ENCODE measurements at places on chromosomes 13 and 19.

GRCh38 chr19:41746593-41747227 lies 8.6 kb upstream of the CEACAM6 start:
- peak; percentile 61 for DNase-seq

DNA sequence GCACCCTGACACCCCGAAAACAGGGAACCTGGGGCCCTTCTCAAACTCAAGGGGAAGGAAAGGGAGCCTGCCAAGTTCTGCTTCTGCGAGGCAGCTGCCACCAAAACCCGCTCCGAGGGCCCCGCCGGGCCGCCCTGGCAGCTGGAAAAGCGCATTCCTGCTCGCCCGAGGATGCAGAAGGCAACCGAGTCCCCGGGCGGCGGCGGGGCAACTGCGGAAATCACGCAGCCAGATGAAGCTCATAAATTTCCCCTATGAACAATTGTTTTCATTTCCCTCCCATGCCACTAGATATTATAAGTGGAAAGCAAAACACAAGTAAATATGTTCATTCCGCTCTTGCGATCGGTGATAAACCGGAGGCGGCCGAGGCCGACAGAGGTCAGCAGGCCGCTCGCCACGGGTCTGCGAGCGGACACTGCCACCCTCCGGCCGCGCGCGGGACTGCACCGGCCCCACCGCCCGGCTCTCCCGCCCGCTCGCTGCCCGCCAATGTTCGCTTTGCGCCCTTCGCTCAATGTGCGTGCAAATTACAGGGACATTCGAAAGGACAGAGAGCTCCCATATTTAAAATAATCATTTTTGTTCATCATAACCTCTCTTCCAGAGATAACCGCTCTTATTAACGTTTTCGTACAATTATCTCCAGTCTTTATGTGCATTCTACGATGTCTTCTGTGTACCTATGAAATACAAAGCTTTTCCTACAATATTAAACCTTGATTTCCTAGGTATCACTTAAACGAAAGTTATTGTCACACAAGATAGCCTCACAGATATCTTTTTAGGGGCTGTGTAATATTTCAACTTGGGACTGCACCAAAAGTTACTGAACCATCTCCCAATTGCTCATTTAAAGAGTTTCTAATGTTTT lies 120.8 kb upstream of the ZNF507 start:
- DNase-seq = peak; percentile 65

DNA sequence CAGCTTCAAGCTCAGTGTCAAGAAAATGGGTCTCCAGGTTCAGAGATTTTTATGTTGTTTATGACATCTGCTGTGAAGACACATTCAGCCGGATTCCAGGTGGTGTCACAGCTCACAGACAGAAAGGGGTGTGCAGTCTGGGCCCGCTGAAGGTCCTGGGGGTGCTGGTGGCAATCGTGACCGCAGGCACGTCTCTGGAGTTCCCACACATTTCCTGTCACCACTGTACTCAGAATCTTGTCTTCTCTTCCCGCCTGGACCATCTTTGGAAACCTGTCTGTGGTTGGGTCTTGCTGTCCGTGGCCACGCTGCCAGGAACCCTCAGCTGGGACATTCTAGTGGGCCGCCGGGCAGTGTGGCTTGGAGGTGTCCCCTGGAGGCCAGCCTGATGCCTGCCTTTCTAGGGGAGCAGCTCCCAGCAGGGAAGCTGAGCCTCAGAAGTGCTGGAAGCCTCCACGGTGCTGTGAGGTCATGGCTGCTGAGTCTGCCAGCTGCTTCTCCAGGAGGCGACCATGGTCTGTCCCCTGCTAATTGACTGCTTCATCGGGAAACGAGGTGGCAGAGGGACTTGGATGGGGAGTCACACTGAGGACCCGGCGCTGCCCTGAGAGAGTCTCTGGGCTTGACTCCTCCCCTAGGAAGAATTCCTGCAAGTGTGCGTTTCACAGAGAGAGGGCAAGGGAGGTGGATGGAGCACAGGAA lies 3.7 kb downstream of the TEX29 start:
- DNase-seq = no peak

GRCh38 chr13:41145136-41145908 lies 12.7 kb upstream of the KBTBD6 start:
- no peak for DNase-seq

DNA sequence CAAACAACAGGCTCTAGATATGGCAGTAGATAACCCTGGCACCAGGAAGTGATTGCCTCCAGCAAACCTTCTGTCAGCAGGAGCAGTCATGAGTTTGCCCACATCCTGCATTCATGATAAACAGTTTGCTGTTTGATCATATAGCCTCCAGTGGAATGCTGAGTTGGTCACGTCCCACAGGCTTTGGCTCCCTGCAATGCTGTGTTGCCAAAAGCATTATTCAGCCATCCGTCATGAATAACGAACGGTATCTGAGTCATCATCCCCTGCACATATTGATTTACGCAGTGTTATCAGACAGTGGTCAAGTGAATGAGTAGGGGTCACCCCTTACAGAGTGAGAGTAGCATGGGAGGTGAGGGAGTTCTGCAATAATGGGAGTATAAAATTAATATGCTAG lies 21.9 kb upstream of the ZNF432 start:
- no peak for DNase-seq

GRCh38 chr19:11203194-11204075 lies 6.1 kb upstream of the KANK2 start:
- DNase-seq = peak; percentile 44

DNA sequence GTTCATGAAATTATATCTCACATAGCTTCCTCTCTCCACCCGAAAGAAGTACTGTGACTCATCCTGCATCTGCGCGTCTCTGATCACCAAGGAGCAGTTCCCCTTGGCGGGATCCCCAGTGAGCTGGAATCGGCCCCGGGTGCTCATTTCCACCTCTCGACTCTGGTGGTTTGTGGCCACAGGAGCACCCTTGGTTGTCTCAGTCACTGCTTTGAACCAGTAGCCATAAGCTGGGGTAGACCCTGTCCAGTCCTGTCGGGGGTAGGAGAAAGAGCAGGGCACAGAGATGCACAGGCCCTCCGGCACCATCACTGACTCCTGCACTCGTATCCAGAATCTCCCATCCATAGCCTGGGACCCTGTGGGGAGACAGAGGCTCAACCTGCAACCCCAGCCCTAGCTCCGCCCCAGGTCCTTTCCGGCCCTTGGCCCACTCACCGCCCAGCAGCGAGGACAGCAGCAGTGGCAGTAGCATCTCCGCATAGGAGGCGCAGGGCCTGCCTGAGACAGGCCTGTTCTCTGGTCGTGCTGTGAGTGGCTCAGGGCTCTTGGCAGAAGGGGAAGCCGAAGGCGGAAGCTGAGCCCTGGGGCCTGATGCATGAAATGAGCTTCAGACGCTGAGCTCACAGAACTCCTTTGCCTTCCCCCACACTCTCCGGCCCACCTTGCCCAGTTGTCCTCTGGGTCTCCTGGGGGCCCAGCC lies at the start of gene SIGLEC10:
Gene SIGLEC10, minus strand, starts transcription at position 536 of the 703 bp plus-strand sequence. Its CDS starts 61 bp downstream, at position 475.
- peak; percentile 86 for DNase-seq
